Posterior vena cava (tissue), 2 donors: ENCODE measurements at places on chromosomes 1 and 21. TPM values are rescaled to one million over a fixed set of nuclear protein-coding genes. Genes with fewer than 3 reads are reported as not detected.

Gene RAB3B
- total RNA-seq = not detected

Gene ANGPTL3
- total RNA-seq = not detected

Gene TSPAN2
- total RNA-seq = 49.8 TPM

Gene GNAT2
- total RNA-seq = not detected

Gene ATAD3B
- total RNA-seq = 13.1 TPM

Gene RGS1
- 13.0 TPM for total RNA-seq

Gene UBXN10
- 0.29 TPM for total RNA-seq

Gene CFAP141
- total RNA-seq = not detected

Gene SH2D1B
- 0.14 TPM for total RNA-seq

Gene VWA5B1
- not detected for total RNA-seq

DNA sequence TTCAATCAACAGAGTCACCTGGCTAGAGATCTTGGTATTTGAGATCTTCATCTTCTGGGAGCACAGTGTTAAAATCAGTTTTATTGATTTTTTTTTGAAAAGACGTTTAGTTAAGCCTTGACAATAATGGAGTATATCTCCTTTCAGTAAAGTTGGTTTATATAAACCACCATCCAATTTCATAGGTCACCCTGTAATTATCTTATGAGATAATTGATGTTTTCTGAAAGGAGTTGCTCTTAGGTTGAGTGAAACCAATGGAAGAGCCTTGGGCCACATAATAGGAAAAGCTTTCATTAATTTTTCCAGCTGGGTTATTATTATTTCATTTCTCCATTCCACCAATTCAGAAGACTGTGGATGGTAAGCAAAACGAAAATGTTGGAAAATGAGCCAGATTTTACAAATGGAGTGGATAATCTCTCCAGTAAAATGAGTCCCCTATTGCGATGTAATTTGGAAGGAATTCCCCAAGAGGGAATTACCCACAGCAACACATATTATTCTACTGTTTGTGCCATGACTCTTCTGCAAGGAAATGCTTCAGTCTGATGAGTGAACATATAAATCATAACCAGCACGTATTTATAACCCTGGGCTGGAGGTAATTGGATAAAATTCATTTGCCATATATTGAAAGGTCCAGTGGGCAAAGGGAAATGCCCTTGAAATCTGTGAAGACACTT, 46.2 kb upstream of the TINAGL1 start:
- DNase-seq = no peak

DNA sequence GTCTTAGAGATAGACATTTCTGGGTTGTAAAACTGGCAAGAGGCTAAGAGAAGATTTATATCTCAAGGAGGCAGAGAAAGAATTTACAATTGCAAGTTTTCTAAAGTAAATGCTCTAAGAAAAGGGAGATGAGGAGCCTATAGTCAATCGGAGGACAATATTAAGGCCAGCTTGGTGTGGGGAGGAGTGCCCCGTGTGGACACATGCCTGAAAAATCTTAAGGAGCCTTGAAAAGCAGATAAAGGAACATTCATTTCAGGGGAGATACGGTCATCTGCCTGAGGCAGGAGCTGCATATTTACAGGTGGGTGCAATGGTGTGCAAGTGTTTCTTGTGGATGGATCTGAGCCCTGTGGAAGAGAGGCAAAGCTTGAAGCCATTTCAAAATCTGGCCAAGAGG, 25.6 kb downstream of the FCRL2 start:
- DNase-seq = no peak

DNA sequence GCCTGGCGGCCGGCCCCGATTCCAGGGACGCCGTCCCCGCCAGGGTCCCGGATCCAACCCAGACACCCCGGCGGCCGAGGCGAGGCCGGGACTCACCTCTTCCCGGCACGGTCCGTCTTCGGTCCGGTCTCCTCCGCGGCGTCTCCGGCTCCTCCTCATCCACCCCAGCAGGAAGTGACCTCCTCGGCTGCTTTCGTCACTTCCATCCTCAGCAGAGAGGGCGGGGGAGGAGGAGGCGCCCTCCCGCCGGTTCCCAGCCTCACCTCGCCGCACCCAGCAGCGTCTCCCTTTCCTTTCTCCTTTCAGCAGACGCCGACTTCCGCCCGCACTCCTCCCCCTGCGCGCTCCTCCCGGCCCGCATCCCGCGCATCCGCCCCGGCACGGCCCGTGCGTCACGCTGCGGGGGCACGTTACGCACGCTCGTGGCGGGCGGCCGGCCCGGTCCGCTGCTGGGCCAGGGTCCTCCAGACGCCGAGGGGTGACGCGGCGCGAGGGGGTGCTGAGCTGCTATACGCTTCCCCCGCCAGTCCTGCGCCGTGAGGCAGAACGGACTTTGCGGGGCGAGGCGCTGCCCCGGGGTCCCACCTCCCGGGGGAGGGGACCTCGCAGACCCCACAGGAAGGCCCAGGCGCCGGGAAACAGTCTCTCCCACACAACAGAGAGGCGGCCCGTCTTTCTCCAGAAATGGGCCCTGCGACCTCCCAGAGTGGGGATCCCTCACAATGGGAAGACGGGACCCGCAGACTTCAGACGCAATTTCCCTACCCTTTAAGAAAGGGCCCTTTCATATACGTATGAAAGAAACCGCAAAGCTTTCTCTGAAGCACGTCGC, at the start of gene ETV3:
Gene ETV3, minus strand, starts transcription at position 176 of the 832 bp plus-strand sequence. CDS start 2,043 bp downstream, outside the sequence.
- DNase-seq = peak; percentile 97

GRCh38 chr1:82377201-82377884, 576.6 kb downstream of the ADGRL2 start:
- no peak for DNase-seq

- no peak for DNase-seq
Observed at GRCh38 chr1:100893718-100894117, 924 bp downstream of the EXTL2 start.

DNA sequence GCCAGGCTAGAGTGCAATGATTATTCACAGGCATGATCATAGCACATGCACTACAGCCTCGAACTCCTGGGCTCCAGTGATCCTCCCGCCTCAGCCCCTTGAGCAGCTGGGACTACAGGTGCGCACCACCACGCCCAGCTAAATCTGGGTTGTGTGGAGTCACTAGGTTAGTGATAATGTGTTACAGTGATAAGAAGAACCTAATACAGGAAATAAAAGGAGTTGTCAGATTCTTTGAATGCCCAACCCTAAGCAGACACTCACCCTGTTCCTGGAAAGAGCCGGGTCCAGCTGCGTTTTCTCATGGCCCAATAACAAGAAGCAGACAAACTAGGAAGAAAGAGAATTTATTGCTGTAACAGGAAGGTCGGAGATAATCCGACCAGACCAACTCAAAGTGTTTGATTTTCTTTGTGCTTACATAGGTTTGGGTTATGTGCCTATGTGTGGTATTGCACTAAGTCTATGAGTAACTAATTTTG, 8.8 kb downstream of the IFNGR2 start:
- DNase-seq = no peak

DNA sequence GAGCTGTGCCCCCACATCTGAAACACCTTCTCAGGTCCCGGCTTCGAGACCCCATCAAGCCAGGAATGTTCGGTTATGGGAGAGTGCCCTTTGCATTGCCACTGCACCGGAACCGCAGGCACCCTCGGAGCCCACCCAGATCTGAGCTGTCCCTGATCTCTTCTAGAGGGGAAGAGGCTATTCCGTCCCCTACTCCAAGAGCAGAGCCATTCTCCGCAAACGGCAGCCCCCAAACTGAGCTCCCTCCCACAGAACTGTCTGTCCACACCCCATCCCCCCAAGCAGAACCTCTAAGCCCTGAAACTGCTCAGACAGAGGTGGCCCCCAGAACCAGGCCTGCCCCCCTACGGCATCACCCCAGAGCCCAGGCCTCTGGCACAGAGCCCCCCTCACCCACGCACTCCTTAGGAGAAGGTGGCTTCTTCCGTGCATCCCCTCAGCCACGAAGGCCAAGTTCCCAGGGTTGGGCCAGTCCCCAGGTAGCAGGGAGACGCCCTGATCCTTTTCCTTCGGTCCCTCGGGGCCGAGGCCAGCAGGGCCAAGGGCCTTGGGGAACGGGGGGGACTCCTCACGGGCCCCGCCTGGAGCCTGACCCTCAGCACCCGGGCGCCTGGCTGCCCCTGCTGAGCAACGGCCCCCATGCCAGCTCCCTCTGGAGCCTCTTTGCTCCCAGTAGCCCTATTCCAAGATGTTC, 4.3 kb downstream of the ADAMTSL4 start:
- peak; percentile 82 for DNase-seq

- no peak for DNase-seq
Observed at GRCh38 chr1:60890664-60891063, 191.7 kb upstream of the NFIA start.

- no peak for DNase-seq
Observed at GRCh38 chr1:239858057-239858456, 233.6 kb upstream of the FMN2 start.

DNA sequence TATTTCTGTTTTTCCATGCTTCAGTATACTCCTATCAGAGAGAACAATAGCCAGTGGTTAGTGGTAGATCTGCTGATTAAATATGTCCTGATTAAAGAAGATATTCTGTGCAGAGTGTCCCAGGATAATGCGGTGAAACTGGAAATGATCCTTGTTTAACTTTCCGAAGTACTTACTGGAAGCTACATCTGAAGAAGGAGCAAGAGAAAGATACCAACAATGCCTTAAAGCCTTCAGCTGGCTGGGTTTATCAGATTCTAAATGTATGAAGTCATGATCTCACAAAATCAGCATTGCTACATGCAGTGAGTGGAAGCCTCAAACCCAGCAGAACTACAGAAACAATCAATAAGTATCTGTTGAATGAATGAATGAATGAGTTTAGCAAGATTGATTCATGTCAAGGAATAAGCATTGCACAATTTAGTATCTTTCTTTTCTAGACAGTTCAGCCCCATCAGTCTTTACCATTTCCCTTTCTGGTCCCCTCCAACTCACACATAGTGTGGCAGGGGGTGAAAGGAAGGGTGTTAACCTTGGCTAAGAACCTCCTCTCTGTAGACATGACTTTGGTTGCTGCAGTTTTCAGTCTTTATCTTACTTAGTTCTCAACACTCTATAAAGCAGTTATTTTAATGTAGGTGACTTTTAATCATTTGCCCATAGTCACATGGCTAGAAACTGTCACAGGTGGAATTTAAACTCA, 24.7 kb upstream of the DNASE2B start:
- no peak for DNase-seq

DNA sequence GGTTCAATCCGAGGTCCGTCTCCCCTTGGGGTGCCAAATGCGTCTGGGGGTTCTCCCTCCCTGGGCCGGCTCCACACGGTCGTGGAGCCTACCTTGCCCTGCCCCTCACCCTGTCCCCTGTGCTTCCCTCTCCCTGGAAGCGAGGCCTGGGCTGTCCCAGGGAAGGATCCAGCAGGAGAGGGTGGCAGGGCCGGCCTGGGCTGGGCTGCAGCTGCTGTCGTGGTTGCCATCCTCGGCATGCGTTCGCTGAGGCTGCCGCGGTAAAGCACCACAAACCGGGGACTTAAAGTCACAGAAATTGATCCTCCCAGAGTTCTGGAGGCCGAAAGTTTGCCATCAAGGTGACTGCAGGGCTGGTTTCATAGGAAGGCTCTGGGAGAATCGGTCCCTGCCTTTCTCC, 123.0 kb upstream of the TMPRSS2 start:
- DNase-seq = peak; percentile 76

GRCh38 chr1:29669158-29669871, 433.0 kb downstream of the PTPRU start:
- DNase-seq = no peak

DNA sequence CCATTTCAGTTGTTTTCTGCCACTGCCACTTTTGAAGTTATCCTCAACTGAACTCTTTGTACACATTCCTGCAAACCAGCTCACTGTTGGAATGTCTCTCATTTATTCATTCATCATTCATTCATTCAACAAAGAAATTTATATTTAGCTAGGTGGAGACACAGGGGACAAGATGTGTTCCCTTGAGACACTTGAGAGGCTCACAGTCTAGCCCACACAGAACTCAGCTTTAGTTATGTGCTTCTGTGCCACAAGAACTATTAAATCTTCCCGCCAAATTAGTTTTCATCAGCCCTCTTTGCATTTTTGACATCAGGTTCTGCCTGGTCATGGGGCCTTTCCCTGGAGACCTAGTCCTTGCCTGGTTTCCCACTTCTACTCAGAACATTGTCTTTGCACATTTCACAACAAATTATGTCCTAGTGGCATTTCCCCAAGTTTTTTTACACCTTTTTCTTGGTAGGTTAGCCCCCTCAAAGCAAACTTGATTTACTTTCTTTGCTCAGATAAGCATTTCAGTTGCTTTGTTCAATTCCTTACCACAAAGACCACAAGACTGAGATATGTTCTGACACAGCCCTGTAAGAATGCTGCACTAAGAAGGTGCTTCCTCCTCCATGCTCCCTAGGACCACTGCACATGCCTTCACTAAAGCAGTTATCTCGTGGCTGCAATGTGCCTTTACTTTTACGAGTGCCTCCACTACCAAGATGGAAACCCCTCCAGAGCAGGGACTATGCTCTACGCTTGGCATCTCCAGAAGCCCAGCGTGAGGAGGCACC, 31.0 kb downstream of the ILDR2 start:
- no peak for DNase-seq

GRCh38 chr1:203176273-203177035, 828 bp upstream of the MYBPH start:
- DNase-seq = peak; percentile 22

GRCh38 chr1:220250681-220251080, 21.6 kb downstream of the RAB3GAP2 start:
- no peak for DNase-seq

DNA sequence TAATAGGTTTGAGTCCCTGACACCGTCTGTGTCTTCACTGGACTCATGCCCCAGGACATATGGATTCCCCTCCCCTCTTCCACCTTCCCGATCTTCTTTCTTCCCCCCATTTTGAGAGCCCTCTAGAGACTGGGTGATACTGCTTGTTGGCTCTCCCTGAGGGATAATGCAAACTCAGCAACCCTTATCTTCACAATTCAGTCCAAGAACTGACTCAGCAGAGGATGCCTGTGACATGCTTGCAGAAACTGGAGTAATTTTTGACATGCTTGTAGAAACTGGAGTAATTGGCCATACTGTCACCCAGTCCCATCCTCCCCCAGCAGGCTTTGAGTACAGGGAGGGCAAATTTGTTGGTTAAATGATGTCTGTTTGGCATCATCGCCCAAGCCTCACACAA, 127.6 kb upstream of the CTTNBP2NL start:
- no peak for DNase-seq

DNA sequence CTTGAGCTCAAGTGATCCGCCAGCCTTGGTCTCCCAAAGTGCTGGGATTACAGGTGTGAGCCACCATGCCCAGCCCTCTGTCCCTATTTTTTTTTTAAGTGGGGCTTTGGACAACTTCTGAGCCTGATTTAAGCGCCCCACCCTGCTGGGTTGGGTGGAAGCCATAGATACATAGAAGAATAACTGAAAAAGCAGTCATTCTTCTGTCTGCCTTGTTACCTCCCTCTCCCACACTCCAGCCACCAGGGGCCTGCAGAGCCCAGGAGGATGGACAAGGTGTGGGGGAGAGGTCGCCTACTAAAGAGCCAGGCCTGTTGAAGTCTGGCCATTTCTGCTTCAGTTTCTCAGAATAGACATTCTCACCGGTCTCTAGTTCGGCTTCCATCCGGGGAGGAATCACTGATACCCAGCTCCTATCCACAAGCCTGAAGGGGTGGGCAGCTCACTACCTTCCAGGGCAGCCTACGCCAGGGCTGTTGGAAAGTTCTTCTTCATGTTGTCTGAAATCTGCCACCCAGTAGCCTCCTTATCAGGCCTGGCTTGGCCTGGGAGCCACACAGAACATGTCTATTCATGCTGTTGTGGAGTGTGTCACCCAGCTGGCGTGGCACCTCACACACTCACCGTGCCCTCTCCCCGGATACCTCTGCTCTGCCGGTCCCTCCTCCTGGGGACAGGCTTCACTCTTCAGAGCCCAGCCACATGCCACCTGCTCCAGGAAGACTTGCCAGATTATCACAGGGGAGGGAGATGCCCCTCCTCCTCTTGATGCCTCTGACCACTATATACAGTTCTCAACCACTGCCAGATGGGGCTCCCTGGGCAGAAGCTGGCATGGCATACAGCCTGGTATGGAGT, 27.7 kb downstream of the KNCN start:
- peak; percentile 41 for DNase-seq
